ENCODE measurements at places on chromosomes 12 and 14. TPM values are rescaled to one million over a fixed set of nuclear protein-coding genes. Genes with fewer than 3 reads are reported as not detected.
A peak's percentile ranks its signal among the peaks of the same experiment; 100 is the strongest.

DNA sequence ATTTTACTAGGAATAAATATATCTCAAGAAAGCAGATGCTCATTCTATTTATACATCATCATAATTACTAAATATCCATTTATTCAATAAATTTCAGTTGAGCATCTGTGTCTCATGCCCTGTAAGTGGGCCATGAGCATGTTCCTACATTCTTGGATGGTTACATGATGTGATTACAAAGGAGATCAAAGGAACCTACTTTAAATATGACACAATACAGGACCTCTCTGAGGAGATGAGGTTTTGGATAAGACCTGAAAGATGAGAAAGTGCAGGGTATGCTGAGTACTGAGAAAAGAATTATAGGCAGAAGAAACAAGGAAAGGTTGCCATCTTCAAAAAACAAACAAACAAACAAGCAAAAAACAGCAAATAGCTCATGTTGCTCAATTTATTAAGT lies 105.4 kb upstream of the CNTN1 start:
- no peak for ATAC-seq

- no peak for ATAC-seq
Measured at GRCh38 chr12:66071549-66071948, 59.0 kb downstream of the LLPH start.

DNA sequence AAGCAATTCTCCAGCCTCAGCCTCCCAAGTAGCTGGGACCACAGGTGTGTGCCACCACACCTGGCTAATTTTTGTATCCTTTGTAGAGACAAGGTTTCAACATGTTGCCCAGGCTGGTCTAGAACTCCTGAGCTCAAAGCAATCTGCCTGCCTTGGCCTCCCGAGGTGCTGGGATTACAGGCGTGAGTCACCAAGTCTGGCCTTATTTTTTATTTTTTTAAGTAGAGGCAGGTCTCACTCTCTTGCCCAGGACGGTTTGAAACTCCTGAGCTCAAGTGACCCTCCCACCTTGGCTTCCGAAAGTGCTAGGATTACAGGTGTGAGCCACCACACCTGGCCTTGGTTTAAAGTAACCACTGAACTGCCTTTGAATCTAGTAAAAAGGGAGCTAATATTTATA lies 56.8 kb downstream of the SPPL3 start:
- ATAC-seq, result no peak

Gene LALBA
- not detected for total RNA-seq

DNA sequence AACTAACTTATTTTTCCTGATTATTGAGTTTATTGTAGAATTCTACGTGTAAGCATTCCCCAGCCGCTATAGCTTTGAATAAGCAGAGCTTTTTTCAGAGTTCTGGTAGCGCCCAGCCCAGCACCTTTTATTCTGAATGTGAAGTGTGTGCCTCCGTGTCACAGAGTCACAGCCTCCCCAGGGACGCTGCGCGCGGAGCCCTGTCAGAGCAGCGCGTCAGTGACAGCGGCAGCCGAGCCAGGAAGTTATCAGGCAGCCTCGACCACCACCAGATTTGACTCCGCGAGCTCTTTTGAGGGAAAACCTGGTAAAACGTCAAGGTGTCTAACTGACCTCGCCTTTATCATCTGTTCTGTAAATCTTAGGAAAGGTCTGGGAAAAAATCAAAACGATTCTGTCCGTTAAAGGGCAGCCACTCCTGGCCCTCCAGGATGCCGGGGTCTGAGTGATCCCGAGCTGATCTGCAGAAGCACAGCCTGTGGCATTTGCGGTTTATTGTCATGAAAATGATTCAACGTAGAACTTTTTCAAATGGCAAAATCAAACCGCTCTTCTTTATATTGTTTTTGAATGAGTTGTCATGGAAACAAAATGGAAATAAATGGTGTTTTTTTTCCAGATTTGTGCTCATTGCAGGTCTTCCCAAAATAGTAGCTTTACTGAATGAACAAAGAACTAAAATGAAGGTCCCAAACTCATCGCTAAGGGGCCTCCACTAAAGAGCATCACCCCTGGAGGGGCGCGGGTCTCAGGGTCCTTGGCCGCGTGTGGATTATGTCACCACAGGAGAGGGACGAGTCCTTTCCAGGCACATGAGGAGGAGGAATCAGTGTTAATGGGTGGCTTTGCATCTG lies 43.1 kb upstream of the MMP17 start:
- peak; percentile 46 for ATAC-seq

DNA sequence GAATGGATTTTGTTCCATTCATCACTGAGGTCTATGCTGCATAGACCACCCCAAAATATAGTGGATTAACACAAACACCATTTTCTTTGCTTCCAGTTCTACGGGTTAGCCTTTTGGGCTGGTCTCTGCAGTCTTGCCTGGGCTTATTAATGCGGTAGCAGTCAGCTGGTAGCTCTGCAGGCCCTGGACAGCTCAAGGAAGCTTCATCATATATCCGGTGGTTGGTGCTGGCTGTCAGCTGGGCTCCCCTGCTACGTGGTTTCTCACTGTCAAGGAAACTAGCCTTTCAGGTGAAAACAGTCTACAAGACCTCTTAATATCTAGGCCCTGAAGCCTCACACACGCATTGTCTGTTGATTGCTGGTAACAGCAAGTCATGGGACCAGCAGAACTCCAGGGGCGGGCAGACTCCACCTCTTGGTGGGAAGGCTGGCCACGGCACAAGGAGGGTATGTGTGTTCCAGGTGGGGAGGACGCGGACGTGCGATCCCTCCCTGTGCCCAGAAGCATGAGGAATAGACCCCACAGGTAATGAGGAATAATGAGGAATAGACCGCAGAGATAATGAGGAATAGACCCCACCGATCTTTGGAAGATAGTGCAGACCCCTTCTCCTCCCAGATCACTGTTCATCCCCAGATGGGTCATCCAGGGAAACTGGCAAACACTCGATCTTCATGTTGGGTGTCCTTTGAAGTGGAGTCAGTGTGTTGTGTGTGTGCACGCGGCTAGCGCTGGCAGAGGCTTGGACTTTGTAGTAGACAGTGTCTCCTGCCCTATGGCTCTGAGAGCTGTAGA lies 13.3 kb downstream of the TSPAN9 start:
- ATAC-seq, result peak; percentile 73

DNA sequence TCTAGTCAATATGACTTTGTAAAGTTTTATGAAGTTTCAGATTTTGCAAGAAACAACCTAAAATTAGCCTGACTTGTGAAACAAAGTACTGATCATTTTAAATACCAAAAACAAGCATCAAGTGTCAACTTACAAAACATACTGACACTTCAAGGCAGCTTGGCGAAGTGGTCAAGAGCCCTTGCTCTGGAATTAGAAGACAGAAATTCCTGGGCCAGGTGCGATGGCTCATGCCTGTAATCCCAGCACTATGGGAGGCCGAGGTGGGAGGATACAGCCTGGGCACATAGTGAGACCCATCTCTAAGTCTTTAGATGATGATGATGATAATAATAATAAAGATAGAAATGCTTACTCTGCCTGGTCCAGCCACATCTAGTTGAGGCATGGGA lies 45.4 kb upstream of the NR2C1 start:
- ATAC-seq, result no peak

- no peak for ATAC-seq
Measured at GRCh38 chr12:80412343-80412953, 31.6 kb upstream of the PTPRQ start.

GRCh38 chr12:6647083-6647604 lies at the start of gene ACRBP:
Gene ACRBP (minus strand): TSS chr12:6647432. CDS start chr12:6647366, 66 bp downstream.
- peak; percentile 98 for ATAC-seq

DNA sequence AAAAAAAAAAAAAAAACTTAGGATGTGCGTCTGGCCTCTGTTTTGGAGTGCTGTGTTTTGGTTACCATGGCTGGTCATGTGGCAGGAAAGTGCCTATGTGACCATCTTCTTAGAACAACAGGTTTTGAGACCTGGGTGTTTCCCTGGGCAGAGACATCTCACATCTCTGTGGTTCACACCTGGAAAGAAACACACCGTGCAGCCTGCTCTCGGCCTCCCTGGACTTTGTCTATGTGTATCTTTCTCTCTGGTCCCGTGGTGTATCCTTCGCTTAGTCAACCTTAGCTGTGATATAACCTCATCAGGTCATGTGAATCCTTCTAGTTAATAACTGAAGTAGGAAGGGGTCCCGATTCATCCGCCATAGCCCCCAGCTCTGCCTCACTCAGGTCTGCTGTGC lies 22.6 kb downstream of the ACADS start:
- no peak for ATAC-seq

- no peak for ATAC-seq
Measured at GRCh38 chr14:98786456-98786855, 485.5 kb downstream of the BCL11B start.

Gene TOMM20L
- total RNA-seq, result not detected

DNA sequence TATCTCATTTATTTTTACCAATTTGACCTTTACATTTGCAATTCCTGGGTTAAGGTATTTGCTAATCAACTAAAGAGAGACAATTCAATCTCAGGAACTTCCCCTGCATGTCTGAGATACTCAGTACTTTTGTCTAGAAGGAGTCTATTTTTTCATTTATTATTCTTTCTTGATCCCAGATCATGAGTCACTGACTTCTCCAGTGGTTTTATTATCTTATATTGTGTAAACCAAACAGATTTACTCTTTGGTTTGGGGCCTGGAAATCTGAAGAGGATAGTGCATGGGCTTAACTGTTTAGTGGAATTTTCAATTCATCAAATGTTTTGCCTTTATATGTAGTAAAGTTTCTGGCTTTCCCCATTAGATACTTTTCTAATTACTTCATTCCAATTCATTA lies 185.4 kb downstream of the ALG10B start:
- peak; percentile 14 for ATAC-seq

GRCh38 chr12:105164068-105164467 lies 56.5 kb downstream of the WASHC4 start:
- no peak for ATAC-seq

Gene CACNA2D4
- 0.22 TPM for total RNA-seq

Gene RD3L
- not detected for total RNA-seq

DNA sequence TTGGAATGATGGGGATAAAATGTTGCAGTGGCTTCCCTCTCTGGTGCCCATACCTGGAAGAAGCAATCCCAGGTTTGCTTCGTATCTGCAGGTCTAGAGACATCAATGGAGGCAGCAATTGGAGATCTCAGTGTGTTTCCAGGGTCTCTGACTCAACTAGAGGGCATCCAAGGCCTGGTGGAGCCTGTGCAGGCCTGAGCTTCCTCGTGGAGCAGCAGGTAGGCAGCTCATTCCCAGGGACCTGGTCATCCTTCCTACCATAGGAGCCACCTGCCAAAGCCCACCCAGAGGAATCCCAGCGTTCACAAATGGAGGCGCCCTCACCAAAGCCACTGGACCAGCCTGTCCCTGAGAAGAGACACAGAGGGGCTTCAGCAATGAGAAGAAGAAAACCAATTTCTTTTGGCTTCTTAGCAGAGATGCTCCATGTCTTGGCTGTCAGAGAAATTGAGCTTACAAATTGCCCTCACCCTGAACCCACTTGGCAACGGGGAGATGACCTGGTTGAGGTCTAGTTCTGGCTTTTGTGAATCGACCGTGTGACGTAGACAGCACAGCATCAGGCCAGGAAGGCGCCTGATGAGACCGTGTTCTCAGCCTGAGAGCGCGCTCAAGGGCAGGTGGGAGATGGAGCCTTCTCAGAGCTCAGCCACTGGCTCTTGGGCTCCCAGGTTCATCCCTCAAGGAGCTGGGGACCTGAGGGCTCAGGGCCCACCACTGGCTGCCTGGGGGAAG lies 283.6 kb downstream of the DPF3 start:
- no peak for ATAC-seq

Gene MYL2
- 0.62 TPM for total RNA-seq

DNA sequence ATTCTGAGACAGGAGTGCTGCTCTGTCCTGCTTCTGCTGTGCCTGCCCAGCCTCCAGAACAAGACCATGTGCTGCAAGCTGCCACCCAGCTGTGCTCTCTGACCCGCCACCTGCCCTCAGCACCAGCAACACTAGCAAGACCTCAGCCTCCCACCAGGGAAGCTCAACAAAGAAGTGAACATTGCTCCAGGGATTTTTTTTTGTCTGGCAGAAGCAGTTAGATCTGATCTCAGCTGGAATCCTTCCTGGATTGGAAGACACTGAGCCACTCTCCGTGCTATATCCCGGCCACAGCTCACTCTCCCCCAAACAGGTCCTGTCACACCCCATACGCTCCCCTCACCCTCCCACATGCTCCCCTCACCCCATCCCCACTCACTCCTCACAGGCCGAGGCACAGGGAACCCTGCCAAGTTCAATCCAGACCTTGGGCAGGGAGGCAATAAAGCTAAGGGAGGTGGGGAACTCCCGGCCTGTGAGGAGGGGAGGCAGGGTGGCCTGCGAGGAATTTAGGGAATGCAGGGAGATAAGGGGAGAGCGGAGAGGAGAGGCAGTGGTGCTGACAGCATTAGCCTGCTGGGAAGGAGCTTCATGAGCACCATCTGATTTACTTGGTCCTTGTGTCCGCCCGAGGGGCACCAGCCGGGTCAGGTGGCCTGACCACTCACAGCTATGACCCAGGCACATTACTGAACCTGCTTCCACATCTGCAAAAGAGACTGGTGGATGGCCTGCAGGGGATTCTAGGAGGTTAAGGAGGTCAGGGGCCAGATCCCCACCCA lies 29.7 kb downstream of the CCDC85C start:
- ATAC-seq, result peak; percentile 1

- no peak for ATAC-seq
Measured at GRCh38 chr12:88570103-88570502, 10.2 kb downstream of the KITLG start.

Gene KIAA0586
- 16.3 TPM for total RNA-seq

- no peak for ATAC-seq
Measured at GRCh38 chr12:11810206-11810545, 160.7 kb downstream of the ETV6 start.

DNA sequence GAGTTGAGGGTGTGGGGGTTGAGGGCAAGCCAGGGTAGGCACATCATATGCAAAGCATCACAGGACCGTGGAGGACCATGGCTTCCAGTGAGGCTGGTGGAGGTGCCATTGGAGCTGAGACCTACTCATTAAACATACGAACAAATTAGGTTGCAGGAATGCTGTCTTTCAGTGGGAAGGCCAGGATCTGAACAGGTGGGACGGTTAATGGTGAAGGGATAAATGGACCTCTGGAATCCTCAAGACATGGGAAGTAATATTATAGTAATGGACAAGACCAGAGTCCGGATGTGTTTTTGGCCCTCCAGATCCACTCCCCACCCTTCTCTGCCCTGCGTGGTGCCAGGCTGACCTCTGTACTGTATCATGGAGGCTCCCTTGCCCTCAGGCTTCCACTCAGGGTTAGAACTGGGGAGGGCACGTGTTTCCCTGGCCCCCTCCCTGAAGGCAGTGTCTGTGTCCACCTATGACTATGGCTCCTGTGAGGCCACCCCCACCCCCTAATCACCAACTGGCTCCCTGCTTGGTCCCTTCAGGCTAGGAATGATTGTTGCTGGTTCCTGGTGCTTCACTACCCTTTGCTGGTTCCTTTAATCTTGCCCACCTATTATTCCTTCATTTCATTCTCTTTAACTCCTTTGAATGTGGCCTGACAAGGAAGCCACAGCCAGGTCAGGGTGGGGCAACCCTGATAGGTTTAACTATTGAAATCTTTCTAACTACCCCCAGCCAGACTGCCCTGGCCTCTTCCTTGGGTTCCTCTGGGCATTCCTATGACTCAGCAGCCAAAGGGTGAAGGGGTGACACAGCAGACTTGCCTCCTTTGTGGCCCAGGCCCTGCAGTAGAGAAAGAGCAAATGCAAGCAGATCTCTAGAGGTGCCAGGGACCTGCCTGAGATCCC lies 10.7 kb downstream of the DHRS2 start:
- peak; percentile 31 for ATAC-seq
